ENCODE measurements at places on chromosomes 7 and 10.

GRCh38 chr7:10888861-10889260 lies 84.8 kb upstream of the PHF14 start:
- DNase-seq: no peak

- no peak for DNase-seq
Observed at GRCh38 chr7:139232377-139232717, 1.3 kb downstream of the UBN2 start.

GRCh38 chr7:130490888-130491804 lies 739 bp upstream of the MEST start:
- DNase-seq: peak; percentile 38

GRCh38 chr7:50795831-50796230 lies 13.1 kb upstream of the GRB10 start:
- no peak for DNase-seq

DNA sequence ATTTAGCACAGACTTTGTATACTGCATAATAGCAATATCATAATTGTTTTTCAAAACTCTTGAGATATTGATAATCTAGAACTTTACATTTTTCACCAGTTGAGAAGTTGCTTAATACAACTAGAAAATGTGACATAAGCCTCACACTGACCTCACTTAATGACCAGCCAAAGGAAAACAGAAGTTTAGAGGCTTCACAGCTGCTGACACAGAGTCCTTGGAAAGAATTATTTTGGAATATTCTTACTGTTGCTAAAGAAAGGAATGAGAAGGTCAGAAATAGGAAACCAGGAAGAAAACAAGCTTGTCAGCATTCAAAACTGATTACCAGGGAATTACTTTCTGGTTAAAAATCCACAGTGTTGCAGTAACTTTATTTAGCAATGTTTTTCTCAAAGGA lies 35.5 kb upstream of the WASL start:
- DNase-seq: no peak

DNA sequence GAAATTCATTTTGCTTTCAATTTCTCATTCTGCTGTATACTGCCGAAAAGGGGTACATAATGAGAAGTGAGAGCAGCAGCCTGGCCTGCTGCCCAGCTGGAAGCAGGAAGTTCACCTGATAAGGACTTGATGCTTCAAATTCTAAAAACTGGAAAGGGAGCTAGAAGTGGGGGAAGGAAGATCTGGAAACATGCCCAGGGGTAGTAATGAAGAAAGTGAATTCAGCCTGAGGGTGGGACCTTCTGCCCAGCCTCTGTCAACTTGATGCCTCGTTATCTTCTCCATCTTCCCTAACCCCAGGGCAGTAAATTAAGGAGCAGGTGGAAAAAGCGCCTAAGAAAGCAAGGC lies 69.4 kb downstream of the ARMH3 start:
- DNase-seq: no peak

DNA sequence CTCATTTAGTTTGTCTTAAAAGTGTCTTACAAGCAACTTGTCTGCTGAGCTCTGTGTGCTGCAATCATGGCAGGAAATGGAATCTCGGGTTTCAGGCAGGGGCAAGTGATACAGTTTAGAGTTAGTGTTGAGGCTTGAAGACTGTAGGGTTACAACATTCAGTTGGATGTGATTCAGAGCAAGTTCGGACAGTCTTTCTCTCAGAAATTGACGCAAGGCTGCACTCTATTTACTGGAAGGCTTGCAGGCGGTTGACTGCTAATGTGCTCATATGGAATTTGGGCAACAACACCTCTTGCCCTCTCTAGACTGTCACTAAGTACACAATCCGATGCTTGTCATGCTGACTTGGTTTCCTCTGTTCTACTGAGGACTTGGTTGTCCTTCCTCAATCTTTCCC lies 161.7 kb upstream of the BMPER start:
- DNase-seq: no peak

DNA sequence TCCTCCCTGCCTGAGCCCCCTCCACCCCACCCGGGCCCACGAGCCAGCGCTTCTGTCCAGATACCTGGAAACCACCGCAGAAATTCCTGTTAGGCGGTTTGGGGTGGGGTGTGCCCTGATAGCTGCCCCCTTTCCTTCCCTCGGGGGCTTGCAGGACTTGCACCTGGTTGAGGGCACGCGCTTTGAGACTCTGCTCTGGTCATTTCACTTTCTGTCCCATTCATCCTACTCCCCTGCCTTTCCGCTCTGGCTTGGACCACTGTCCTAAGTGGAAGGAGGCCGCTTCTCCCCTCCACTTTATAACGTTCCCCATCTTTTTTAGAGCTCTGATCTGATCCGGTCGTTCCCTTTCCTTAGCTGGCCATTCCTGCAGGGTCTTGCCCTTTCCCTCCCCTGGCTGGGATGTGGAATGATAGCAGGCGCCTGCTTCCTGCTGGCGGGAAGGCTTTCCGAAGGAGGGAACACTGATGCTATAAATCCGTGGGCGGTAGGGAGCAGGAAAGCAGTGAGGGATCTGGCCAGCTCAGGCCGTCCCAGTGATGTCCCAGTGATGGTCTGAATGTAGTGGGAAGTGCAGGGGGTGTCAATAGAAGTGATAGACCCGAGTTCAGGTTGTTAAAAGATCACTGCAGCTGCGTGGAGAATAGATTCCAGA lies 852 bp upstream of the PRKAR1B start:
- DNase-seq: no peak

DNA sequence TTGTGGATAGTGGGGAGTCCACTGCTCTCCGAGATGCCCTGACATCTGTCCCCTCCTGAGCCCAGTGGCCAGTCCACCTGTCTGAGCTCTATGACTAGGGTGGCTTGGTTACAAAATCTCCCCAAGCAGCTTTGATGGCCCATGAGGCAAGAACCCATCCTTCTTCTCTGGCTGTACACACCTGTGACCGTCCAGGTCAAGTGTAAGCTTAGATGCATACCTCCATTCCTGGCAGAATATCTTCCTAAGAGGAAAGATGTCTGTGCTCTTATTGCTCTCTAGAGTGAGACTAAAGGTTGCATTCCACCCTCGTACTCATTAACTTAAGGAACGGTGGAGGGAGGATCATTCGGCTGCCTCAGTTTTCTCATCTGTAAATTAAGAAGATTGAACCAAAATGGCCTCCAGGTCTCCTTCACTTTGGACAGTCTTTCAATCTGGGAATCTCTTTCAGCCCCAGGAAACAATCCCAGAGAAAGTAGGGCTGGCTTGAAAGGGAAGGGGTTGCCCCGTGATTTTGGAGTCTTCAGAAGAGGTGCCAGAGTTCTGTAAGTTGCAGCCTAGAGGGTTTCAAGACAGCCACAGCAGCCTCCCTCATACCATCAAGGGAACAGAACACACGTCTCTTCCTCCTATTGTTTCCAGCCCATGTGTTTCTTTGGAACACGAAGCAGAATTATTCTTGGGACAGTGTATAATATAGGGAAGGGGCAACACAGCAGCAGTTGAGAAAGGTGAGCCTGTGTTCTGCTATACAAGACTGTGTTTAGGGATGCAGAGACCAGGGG lies 5.5 kb downstream of the HOXA4 start:
- DNase-seq: no peak

DNA sequence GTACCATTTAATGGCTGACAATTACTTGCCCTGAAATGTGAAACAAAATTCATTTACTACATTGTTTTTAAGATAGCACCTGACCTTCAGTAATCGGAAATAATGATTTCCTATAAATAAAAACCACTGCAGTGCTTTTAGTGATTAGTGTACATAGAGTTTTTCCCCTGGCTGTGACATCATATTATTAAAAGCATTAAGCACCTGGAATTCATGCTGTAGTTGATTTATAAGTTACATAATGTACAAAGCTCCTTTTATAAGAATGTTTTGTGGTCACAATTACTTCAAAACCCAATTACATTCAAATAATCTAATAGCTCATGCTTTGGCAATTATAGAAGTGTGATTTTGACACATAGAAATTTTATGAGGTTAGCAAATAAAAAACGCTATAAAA lies 44.3 kb upstream of the EIF4H start:
- DNase-seq: no peak

- no peak for DNase-seq
Observed at GRCh38 chr7:137935884-137936508, 65.9 kb downstream of the CREB3L2 start.

DNA sequence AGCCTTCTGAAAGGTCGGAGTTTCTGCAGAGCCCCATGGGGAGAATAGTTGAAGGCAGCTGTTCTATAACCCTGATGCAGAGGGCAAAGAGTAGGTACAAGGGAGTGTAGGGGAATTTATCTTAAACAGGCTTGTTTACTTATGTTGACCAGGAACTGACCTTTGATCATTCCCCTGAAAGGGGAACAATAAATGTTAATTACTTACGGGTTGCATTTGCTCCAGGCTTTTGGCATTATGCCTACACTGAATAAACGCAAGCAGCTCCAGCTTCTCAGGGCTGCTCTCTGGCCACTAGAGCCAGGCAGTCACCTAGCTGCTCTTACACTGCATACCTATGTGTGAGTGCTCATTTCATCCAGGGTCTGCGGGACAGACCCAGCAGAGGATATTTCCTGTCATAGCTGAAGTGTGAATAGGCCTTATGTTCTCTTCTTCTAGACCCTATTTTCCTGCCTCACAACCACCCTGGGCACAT lies 26.9 kb upstream of the ABCA13 start:
- DNase-seq: no peak

DNA sequence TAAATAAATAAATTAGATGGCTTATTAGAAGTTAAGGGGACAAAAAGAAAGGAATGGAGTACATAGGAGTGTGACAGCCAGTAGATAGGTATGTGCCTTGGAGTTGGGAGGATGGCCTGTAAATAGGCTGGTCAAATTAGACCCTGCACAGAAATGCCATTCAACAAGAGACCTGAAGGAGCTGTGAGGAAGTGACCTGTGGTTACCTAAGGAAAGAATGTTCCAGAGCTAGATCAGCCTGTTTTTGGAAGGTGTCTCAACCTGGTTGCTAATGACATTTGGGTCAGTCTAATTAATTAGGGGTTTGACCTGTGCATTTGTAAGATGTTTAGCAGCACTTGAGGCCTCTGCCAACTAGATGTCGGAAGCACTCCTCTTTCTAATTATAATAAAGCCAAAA lies 315.3 kb upstream of the PLXDC2 start:
- DNase-seq: no peak

GRCh38 chr10:92757066-92757710 lies 67.4 kb downstream of the HHEX start:
- no peak for DNase-seq

DNA sequence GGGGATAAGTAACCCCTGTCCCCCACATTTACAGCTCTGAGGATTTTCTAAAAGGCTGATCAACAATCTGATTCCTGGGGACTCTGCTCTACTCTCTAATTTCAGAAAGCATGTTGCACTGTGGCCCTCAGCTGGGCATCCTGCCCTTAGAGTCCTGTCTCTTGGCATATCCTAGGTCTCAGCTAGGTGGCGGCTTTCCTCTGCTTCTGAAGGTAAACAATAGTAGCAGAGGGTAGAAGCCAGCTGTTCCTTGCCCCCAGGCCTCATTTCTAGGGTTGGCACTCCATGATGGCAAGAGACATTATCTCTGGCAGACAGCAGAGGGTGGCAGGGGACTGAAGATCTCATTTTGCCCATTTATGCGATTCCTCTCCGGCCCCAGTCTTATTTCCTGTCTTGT lies 77.0 kb downstream of the ADCYAP1R1 start:
- DNase-seq: no peak

- peak; percentile 64 for DNase-seq
Observed at GRCh38 chr7:129530795-129531391, 28.6 kb downstream of the SMKR1 start.

- DNase-seq: no peak
Observed at GRCh38 chr10:93280699-93281366, 201.3 kb downstream of the MYOF start.

- DNase-seq: no peak
Observed at GRCh38 chr10:118246332-118247295, 95.5 kb downstream of the FAM204A start.

DNA sequence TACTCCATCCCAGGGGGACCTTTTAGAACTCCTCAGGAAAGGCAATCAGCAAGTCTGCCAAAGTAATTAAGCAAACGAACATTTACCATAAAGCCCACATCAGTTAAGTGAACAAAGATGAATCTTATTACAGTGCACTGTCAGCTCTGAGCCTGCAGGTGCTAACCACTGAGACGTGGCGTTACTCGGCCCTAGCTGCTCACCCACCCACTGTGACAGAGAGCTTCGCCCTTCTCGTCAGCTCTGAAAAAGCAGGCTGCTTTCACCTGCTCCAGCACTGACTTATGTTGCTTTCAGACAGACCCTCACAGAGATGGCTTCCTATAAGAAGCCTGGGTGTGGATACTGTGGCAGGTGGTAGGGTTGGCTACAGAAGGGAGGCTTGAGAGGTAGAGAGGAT lies 57.7 kb upstream of the KCNIP2 start:
- DNase-seq: no peak

GRCh38 chr7:28409716-28410627 lies 2.3 kb upstream of the CREB5 start:
- DNase-seq: no peak

DNA sequence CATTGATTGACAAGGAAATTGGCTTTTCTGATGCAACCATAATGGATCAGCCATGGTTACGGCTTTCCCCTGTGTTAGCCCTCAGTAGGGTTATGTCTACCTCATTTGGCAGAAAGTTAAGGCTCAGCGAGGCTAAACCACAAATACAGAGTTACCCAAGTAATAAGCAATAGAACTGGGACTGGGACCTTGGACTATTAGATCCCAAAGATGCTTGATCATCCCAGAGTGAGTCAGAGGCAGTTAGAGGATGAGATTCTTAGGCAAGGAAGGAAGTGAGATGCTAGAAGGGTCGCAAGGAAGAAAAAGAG lies 401.4 kb downstream of the TNS3 start:
- no peak for DNase-seq

- no peak for DNase-seq
Observed at GRCh38 chr10:108404155-108404554, 1239.6 kb upstream of the SORCS1 start.

GRCh38 chr7:132418840-132419239 lies 157.4 kb downstream of the PLXNA4 start:
- no peak for DNase-seq

DNA sequence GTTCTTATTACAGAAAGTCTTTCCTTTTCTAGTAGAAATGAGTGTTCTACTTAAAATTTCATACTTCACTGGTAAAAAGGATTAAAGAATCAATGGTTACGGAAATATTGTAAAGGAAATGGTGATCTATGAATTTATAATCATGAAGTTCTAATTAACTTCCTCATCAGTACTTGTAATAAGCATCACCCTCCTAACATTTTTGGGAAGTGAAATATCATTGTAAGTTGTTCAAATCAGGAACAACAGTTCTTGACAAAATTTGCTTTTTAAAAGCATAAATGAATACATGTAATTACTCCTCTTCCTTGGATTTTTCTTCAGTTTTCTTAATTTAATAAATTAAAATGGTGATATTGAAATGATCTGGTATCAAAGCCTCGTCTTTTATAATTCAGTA lies 5.6 kb upstream of the PCGF5 start:
- no peak for DNase-seq

GRCh38 chr10:55852900-55853299 lies 508.2 kb downstream of the ZWINT start:
- no peak for DNase-seq

- no peak for DNase-seq
Observed at GRCh38 chr10:130635528-130635927, 499.3 kb downstream of the GLRX3 start.

- DNase-seq: no peak
Observed at GRCh38 chr10:103417601-103418000, 21.2 kb downstream of the PDCD11 start.

All from stimulated activated CD4-positive, alpha-beta T cell treated with anti-CD3 and anti-CD28 coated beads, Interleukin-1b, Interleukin-23, amount 100 ng/mL, for 48 hours (primary cell).